Activated naive CD8-positive, alpha-beta T cell treated with anti-CD3 and anti-CD28 coated beads, Interleukin-2, amount 10 ng/mL, durations not matched to agents 7 days and 5 days (primary cell): ENCODE measurements at places on chromosomes 12 and 14.

- DNase-seq, result no peak
Observed at GRCh38 chr14:45406942-45407341, 153.9 kb upstream of the MIS18BP1 start.

- no peak for DNase-seq
Observed at GRCh38 chr12:23523339-23523738, 426.1 kb downstream of the SOX5 start.

GRCh38 chr12:68958322-68958721 is 25.4 kb upstream of the CPM start:
- no peak for DNase-seq

- no peak for DNase-seq
Observed at GRCh38 chr12:8905546-8905945, 8.8 kb upstream of the PHC1 start.

DNA sequence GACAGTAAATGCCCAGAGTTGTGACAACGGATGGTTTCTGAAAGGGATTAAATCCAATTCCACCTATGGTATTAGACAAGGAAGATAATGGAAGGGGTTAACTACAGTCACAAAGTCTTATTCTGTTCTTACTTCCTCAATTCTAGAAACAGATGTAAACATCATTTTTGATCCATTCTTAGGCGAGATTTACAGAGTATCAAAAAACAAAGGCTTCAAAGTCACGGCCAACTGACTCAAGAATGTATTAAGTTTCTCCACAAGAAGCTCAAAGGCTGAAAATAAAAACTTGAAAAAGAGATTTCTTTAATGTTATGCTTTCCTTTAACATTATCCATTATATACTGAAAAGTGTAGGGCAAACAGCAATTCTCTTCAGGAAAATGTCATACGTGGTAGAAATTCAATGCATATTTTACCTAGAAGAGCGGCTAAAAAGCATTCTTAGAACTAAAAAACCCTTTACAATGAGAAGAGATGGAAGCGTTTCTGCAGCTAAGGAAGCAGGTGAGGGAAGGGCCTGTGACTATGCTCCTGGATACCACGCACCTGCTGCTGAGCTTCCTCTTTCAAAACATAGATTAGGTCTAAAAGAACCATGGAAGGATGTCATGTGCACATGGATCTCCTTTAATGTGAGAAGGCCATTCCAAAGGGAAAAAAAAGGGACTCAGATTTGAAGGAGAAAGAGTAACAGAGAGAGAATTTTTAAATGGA is 185.8 kb downstream of the STXBP6 start:
- no peak for DNase-seq

DNA sequence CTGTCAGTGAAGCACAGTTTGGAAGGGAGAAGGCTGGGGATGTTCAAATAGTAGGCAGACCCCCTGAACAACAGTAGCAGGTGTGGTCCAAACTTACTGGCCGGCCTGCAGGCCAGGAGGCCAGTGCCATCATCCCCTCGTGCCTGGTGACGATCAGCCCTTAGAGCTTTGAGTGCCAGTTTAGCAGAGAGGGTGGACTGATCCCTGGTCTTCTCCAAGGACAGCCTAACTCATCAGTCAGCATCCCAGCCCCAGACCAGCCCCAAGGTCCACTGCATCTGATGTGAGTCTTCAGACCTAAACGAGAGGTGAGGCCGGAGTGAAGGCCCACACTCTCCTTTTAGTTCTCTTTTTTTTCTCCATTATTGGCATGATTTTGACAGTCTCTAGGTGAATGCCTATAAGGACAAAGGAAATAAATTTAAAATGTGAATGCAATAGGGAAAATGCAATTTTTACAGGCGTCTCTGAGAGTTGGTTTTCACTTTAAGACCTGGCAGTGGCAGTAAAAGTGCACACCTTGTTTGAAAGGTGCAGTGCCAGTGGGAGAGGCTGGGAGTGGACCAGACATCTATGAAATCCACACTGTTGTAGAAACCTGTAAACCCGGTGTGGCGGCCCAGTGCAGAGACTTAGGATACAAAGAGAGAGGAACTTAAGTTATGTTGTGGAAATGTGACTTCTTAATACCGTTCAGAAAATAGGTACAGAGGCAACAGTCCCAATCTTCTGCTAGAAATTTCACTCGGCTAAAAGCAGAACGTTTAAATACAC is 311.2 kb downstream of the CACNA1C start:
- DNase-seq, result no peak

- no peak for DNase-seq
Observed at GRCh38 chr14:55336162-55336561, 64.9 kb downstream of the FBXO34 start.

GRCh38 chr12:2378835-2379330 is 326.1 kb downstream of the CACNA1C start:
- no peak for DNase-seq

GRCh38 chr14:73381380-73382013 is 76.8 kb downstream of the NUMB start:
- no peak for DNase-seq

DNA sequence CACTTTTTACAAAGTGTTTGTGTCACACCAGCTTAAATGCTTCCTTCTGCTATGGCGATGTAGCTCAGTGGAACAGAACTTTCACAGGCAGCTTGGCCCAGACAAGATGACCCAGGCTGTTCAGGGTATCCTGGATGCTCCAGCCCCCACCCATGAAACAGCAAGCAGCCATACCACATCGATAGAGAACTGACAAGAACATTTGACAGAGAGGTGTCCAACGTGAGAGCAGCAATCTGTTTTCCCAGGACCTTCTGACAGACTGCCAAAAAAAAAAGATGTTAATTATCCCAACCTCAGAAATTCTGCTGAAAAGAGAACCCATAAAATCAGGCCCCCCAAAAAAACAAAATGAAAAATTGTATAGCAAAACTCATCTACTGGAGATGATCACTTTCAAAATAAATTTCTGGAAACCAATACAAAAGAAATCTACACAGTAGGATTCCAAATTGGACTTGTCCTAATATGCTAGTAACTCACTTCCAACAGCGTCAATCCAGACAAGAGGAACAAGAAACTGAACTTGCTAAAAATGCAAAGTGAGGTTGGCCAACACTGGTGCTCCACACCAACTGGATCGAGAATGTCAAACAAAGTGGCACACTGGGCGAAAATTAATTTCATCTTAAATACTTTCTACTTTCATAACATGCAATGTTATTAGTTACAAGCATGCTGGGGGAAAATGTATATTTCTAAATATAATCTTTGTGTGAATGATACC is 118.8 kb downstream of the DPF3 start:
- DNase-seq, result no peak

- DNase-seq, result no peak
Observed at GRCh38 chr14:92248696-92249095, 74.3 kb upstream of the SLC24A4 start.

GRCh38 chr12:120764816-120765215 is 39.2 kb downstream of the ACADS start:
- no peak for DNase-seq

GRCh38 chr12:127253797-127254327 is 1013.1 kb upstream of the TMEM132C start:
- DNase-seq, result no peak

GRCh38 chr14:102491366-102491765 is 18.2 kb downstream of the ANKRD9 start:
- no peak for DNase-seq

DNA sequence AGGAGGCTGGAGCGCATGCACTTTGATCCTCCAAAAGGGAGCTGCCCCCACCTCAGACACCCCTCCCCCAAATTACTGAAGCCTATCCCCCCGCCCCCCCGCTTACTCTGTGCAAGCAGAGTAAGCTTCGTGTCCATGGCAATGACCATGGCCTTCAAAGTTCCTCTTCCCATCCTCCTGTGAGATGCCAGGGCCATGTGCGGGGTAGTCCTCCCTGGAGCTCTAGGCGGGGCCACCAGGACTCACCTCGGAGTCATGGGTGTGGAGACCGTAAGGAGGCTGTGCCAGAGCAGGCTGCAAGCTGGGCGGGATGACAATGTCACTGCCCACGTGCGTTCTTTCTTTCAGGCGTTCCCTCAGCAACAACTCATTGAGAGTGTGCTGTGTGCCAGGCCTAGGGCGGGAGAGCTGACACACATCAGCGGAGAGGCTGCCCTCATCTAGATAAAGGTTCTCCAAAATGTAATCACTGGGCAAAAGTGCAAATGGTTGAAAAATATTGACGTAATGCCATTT is 66.8 kb downstream of the C14orf132 start:
- no peak for DNase-seq

- DNase-seq, result no peak
Observed at GRCh38 chr14:88818018-88818417, 6.4 kb upstream of the TTC8 start.

GRCh38 chr14:100736269-100737180 is 9.8 kb downstream of the DLK1 start:
- DNase-seq, result no peak

- DNase-seq, result no peak
Observed at GRCh38 chr14:64080452-64080851, 213.7 kb downstream of the ESR2 start.

- no peak for DNase-seq
Observed at GRCh38 chr14:52769887-52770286, 21.5 kb downstream of the GNPNAT1 start.

- no peak for DNase-seq
Observed at GRCh38 chr12:24386836-24387235, 437.4 kb upstream of the SOX5 start.

- DNase-seq, result no peak
Observed at GRCh38 chr12:106417926-106418910, 60.7 kb downstream of the POLR3B start.

GRCh38 chr14:20712904-20713303 is 24.3 kb downstream of the ANG start:
- DNase-seq, result no peak

DNA sequence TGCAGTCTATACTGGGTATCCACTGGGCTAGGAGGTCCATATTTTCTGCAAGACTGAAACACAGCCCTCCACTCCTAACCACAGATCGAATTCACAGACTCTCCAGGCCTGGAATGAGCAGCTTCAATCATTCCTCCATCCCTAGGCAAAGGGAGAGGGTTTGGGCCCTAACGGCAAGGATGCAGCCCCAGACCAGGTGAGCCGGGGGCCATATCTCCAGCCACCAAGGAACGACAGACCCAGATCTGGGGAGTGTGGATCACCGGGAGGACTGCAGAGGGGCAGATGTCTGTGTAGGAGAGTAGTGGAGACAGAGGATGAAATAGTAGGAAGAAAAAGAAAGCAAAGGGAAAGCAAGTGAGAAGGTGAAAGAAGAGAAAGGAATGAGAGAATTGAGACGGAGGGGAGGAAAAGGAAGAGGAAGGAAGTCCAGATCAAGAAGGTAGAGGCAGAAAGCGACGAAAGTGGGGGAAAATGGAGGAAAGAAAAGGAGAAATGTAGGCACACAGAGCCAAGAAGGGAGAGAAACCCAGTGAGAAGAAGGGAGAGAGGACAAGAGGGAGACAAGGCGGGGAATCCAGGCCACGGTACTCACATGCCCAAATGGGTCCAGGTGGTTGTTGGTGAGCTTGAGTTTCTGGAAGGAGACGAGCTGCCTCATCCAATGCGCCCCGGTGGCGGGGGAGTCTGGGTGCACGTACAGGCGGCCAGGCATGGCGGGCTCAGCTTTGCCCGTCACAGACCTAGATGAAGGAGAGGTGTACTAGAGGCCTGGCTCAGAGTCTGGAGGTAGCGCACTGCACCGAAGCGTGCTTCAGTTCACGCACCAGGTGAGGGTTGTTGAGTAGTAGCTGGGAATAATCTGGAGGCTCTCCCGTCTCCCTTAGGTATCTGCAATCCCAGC is 7.7 kb downstream of the TBX5 start:
- DNase-seq, result no peak

- no peak for DNase-seq
Observed at GRCh38 chr12:26471560-26471959, 276.2 kb downstream of the SSPN start.

- DNase-seq, result no peak
Observed at GRCh38 chr12:27015730-27016076, 1.5 kb upstream of the TM7SF3 start.

DNA sequence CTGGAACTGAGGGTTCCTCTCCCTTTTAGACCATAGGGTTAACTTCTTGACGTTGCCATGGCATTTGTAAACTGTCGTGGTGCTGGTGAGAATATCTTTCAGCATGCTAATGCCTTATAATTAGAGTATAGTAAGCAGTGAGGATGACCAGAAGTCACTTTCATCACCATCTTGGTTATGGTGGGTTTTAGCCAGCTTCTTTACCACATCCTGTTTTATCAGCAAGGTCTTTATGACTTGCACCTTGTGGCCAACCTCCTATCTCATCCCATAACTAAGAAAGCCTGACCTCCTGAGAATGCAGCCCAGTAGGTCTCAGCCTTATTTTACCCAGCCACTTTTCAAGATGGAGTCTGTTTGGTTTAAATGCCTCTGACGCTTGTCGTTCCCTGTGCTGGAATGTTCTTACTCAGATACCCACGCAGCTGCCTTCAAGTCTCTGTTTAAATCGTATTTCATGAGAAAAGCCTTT is 44.2 kb downstream of the BBS10 start:
- DNase-seq, result no peak

GRCh38 chr12:11633968-11634367 is 15.5 kb upstream of the ETV6 start:
- no peak for DNase-seq

DNA sequence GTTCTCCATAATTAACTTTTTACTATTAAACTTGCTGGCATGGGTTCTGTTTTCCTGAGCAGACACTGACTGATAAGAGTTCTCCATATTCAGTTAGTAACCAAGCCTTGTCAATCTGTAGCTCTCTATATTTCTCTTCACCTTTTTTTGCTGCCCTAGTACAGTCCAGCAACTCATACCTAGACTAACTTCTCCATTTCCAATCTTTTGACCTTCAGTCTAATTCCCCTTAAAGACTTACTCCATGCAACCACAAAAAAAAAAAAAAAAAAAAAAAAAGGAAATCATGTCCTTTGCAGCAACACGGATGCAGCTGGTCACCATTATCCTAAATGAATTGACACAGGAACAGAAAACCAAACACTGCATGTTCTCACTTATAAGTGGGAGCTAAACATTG is 125.7 kb upstream of the KRAS start:
- no peak for DNase-seq

DNA sequence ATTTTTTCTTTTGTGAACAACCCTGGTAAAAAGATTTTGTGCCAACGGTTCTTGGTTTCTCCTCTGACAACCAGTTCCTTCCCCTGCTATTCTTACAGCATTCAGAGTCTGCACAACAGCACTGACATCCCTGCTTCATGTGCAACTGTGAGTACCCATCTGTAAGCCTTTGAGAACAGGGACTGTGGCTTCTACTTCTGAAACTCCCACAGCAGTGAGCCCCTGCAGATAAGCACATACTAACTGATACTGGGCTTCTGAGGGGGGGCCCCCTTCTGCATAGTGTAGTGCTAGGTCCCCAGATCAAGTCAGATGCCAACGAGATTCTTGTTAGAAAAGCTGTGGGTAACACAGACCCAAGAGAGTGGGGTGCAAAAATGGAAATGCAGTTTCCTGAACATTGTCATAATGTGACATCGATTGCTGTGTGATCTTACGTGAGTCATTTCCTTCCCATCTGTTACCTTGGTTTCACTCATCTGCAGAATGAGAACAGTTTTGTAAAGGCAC is 11.1 kb upstream of the NINJ2 start:
- peak; percentile 63 for DNase-seq

DNA sequence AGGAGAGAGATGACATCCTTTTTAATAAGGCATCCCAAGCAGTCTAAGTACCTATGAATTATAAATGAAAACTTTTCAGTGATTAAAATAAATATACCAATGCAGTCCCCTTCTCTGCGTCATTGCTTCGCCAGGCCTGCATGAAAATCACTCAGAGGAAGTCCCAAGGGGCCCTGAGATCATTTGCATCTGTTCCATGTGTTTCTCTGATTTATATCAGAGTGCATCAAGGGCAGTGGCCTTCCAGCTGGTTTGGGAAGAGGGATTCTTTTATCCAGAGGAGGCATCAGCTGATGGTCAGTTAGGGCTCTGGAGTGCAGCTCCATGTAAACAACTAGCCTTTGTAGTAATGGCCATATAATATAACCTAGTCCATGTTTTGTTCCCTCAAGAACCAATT is 210.1 kb downstream of the RGS6 start:
- no peak for DNase-seq
